T follicular helper cell (primary cell): ENCODE measurements at places on chromosomes 2 and 18.

DNA sequence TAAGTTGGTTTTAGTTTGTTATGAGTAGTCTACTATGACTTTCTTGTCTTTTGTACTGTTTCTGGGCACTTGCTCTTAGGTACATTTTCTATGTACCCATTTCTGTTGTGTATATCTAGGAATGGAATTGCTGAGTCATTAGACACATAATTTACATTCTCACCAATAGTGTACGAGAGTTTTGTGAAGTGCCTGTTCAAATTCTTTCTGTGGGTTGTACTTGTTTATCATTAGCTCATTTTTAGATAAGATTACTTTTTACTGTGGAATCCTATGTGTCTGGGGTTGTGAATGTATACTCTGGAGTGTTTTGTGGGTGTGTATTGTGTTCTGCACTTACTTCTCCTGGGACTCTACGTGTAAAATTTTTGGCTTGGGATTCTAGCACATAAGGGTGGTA, 36.6 kb upstream of the CD28 start:
- no peak for DNase-seq

- DNase-seq, result peak; percentile 32
These were observed 61.3 kb upstream of the ITSN2 start for GRCh38 chr2:24421668-24422067.

GRCh38 chr2:99880148-99880963, 262.0 kb downstream of the AFF3 start:
- no peak for DNase-seq

- DNase-seq, result no peak
These were observed 12.2 kb downstream of the PTPRM start for GRCh38 chr18:7579176-7579917.

DNA sequence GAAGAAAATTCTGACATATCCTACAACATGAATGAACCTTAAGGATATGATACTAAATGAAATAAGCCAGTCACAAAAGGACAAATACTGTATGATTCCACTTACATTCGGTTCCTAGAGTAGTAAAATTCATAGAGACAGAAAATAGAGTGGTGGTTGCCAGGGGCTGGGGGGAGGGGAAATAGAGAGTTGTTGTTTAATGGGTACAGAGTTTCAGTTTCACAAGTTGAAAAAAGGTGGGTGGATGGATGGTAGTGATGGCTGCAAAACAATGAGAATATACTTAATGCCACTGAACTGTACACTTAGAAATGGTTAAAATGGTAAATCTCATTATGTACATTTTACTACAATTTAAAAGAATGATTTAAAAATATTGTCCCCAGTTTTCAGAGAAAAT, 53.3 kb upstream of the NFU1 start:
- no peak for DNase-seq

DNA sequence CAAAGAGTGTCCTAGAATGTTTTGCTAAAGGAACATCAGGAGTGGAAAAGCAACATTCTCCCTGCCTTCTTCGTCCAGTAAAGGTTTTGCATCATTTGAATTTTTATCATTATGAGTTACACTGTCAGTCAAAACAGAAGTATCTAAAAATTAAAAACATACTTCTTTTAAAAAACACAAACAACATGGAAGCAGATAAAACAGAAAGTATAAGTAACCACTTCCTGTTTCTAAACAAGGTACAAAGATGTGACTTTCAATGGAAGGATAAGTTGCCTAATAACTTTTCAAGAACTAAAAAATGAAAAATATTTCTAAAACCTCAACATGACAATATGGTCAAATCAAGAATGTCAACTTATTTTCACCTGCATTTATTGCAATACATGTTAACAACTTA, 158.2 kb downstream of the STK39 start:
- no peak for DNase-seq

DNA sequence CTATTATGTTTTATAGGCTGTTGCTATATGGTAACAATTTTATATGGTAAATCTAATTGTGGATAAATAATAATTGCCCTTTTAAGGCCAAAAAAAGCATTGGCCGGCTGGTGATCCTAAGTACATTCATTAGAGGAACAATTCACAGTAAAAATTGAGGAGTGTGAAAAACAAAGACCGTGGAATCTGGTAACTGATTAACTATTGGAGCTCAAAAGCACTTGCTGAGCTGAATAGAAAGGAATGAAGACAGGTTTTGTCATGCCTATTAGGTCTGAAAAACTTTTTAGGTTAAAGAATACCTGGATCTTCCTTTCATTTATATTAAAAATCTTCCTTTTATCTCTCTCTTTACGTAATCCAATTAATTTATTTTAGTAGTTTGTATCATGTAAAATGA, 18.5 kb upstream of the RBBP8 start:
- DNase-seq, result no peak

- no peak for DNase-seq
These were observed 29.3 kb upstream of the DCC start for GRCh38 chr18:52310651-52311050.

- DNase-seq, result no peak
These were observed 26.1 kb downstream of the DIPK1C start for GRCh38 chr18:74430806-74431571.
